ENCODE measurements at places on chromosomes 2 and 18.

DNA sequence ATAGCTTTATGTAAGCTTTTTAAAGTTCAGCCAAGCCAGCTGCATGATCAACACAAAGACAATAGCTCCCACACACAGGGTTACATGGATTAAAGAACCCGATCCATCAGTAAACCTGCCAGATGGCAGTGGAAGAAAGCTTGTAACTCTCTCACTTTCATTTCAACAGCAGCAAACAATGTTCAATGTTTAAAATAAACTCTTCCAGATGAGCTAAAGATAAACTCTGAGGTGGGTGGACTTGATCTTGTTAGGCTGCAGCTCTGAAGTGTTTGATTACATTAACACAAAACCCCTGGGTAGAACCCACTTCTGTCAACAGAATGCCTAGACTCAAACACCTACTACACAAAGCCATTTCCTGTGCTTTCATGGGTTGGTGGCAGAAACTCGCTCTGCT is 13.9 kb downstream of the RDH14 start:
- no peak for DNase-seq
- H3K4me1 ChIP-seq = peaks cover 10% of the 10 kb centered on the region
- H3K4me3 ChIP-seq = no peak overlapping the region
- no peaks in the 10 kb centered on the region for H3K36me3 ChIP-seq
- no peak overlapping the region for H3K27ac ChIP-seq

GRCh38 chr2:236178890-236179235 is 10.7 kb upstream of the GBX2 start:
- no peak overlapping the region for H3K4me3 ChIP-seq
- H3K4me1 ChIP-seq = peaks cover 3% of the 10 kb centered on the region
- DNase-seq = no peak

DNA sequence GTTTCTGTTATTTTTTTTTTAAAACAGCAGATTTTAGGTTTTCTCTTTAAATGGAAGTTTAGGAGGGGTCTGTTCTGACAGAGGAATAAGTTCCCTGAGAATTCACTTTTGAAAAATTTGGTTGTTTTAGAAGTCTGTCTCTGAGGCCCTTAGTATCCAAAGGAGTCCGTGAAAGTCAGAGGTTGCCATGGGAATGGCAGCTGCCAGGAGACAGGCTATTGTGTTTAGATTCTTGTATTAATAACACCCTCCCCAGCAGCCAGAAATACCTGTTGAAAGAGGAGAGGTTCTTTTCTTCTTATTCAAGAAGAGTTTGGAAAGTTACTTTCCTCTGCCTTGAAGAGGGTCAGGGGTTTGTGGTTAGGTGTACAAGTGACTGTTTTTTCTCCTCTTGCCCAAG is 29.5 kb downstream of the TNP1 start:
- no peaks in the 10 kb centered on the region for H3K36me3 ChIP-seq
- H3K27ac ChIP-seq = no peak overlapping the region
- H3K27me3 ChIP-seq = no peaks in the 10 kb centered on the region
- H3K4me3 ChIP-seq = no peak overlapping the region

DNA sequence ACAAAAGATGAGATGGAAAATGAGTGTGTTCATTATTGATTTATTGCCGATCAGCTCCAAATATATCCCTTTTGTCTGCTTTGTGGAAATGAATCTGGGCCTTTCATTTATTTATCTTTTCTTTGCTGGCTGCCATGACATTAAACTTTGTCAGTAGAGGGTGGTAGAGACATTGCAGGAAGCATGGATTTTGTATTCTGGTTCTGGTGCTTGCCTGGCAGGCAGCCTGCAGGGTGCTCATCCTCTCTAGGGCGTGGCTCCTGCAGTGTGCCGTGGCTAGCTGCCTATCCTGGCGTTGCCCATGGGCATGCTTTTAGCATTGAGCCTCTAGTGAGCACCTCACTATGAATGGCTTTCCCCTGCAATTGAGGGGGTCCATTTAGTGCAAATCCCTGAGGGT is 593.1 kb downstream of the RNF144A start:
- no peaks in the 10 kb centered on the region for H3K36me3 ChIP-seq
- H3K27ac ChIP-seq = no peak overlapping the region
- no peak for DNase-seq

DNA sequence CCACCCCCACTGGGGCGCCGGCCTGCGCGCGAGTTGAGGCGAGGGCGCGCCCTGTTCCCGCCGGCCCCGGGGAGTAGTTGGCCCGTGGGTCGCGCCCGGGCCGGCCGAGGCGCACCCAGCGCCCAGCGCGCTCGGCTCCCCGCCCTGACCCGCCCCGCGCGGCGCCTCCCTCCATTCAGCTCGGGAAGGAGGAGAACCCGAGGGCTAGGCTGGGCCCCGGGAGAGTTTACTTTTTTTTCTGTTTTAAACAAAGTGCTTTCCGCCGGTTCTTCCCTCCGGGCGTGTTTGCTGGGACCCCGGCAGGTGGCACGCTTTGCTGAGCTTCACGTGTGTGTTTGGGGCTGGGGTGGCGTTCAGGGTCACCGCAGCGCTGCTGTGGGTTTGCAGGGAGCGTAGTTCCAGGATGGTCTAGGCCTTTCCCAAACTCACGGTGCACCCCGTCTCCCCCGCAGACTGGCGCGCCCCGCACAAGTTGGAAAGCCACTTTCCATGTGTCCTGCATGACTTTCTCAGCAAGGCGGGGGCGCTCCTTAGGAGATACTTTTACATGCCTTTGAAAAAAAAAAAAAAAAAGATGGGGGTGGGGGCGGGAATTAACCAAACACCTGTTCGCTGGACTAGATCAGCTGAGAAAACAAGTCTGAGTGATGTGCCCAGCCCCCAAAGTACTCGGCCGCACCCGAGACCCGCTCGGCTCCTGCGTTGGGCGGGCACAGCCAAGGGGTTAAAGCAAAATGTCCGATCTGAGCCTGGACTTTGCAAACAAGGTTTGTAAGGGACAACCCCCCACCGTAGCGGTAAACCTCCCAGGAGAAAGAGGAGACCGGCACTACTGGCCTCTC is 825 bp downstream of the ITGA6 start:
- peaks cover 65% of the 10 kb centered on the region for H3K27me3 ChIP-seq
- peak overlapping the region; percentile 48 for H3K4me3 ChIP-seq
- peaks cover 20% of the 10 kb centered on the region for H3K4me1 ChIP-seq
- H3K27ac ChIP-seq = no peak overlapping the region

- H3K4me3 ChIP-seq = no peak overlapping the region
- peaks cover 5% of the 10 kb centered on the region for H3K36me3 ChIP-seq
- H3K27ac ChIP-seq = no peak overlapping the region
Measured at GRCh38 chr2:156481312-156481711, 45.1 kb downstream of the GPD2 start.

- no peaks in the 10 kb centered on the region for H3K36me3 ChIP-seq
- no peaks in the 10 kb centered on the region for H3K4me1 ChIP-seq
- no peak for DNase-seq
- no peaks in the 10 kb centered on the region for H3K27me3 ChIP-seq
Measured at GRCh38 chr2:69955029-69955428, 6.4 kb downstream of the ASPRV1 start.

DNA sequence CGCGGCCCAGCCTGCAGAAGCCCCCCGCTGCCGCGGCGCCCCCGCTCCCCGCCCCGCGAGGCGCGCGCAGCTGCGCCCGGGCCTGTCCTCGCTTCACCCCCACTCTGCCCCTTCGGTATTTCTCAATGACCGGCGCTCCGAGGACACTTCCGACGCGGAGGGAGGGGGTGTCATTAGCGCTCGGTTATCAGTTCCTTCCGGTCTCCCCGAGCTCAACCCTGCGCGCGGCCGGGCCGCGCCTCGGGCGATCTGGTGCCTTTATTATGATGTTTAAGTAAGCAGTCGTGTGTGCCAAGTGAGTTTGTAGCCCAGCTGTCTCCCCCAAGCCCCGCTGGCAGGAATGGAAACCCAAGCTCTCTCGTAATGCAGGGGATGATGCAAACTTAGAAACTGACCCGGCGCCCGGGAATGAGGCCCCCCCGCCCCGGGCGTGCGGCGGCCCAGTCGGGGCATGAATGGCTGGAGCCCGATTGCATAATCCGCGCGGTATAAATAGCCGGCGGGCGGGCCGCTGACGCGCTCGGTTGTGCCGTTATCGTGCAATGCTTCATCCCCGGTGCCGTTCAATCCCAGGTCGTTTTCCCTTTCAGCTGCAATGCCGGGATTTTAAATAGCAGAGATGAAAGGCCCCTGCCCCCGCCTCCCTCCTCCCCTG is 3.9 kb upstream of the SPRED2 start:
- no peaks in the 10 kb centered on the region for H3K36me3 ChIP-seq
- peaks cover 16% of the 10 kb centered on the region for H3K4me1 ChIP-seq
- H3K27ac ChIP-seq = no peak overlapping the region

DNA sequence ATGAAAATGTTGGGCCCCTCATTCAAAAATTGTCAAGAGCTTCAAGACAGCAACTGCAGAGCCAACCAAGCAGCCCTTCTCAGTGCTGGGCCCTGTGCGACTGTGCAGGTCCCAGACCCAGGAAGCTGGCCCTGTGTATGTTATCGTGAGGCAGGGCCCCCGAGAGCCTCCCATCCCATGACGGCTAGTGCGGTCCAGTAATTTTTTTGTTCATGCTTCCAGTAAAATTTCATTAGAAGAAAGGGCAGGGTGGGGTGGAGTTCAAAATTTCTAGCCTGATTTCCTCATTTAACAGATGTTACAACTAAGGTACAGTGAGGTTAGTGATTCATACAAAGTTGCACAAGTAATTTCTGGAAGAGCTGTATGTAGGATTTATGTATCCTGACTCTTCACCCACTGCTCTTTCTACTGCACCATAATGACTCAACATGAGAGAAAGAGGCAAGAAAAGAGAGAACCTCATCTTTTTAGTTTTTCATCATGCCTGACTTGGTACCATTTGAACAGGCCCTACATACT is 105.5 kb downstream of the ZEB2 start:
- no peak for DNase-seq
- no peaks in the 10 kb centered on the region for H3K27me3 ChIP-seq
- no peak overlapping the region for H3K4me3 ChIP-seq
- peaks cover 8% of the 10 kb centered on the region for H3K4me1 ChIP-seq
- H3K36me3 ChIP-seq = peaks cover 41% of the 10 kb centered on the region

GRCh38 chr2:66805016-66805865 is 370.3 kb downstream of the MEIS1 start:
- no peak overlapping the region for H3K4me3 ChIP-seq
- no peak overlapping the region for H3K27ac ChIP-seq
- no peaks in the 10 kb centered on the region for H3K27me3 ChIP-seq
- no peaks in the 10 kb centered on the region for H3K4me1 ChIP-seq
- no peaks in the 10 kb centered on the region for H3K36me3 ChIP-seq
- DNase-seq = no peak

DNA sequence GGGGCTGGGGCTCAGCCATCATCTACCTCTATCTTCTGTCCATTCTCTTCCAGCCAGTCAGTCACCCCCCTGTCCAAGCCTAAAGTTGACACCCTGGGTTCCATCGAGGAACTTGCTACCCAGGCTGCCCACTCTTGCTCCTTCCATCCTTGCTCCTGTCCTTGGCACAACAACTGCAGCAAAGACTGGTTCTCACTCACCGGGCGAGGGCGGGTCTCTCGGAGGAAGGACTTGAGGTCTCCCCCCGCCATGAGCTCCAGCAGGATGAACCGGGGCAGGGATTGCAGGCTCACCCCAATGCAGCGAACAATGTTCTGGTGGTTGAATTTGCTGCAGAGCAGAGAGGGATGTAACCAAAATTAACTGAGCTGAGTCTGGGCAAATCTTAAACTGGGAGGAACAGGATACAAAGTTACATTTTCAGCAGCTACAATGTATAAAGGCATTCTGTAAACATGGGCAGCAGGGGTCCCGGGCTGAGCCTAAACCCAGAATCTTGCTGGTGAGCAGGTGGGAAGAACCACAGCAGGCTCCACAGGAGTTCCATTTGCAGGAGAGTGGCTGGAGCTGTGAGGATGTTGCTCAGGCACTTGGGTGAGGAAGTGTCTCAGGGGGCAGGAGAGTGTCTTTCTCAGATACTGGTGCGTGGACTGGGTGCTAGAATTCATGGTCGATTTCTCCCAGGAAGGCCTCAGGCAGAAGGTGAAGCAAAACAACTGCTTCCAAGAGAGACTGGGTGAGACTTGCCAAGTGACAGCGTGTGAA is 105.5 kb downstream of the CLIP4 start:
- no peak overlapping the region for H3K27ac ChIP-seq
- no peaks in the 10 kb centered on the region for H3K36me3 ChIP-seq
- H3K4me3 ChIP-seq = no peak overlapping the region
- DNase-seq = no peak

DNA sequence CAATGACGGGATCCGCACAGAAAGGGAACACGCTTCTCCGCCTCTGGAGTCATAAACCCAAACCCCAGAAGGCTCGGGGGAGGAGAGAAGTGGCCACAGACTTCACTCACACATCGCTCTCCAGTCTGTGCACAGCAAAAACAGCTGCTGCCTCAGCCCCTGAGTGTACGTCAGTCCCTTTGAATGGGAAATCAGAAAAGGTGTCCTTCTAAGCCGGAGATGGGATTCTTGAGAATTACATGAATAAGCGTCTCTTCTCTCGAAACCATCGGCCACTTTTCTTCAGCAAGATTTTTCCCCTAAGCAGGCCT is 78.3 kb downstream of the PDCL3 start:
- H3K4me1 ChIP-seq = no peaks in the 10 kb centered on the region
- no peak for DNase-seq
- peaks cover 9% of the 10 kb centered on the region for H3K27me3 ChIP-seq
- no peak overlapping the region for H3K27ac ChIP-seq
- H3K36me3 ChIP-seq = no peaks in the 10 kb centered on the region

- no peak overlapping the region for H3K27ac ChIP-seq
- H3K27me3 ChIP-seq = peaks cover 4% of the 10 kb centered on the region
- H3K4me1 ChIP-seq = peaks cover 38% of the 10 kb centered on the region
- H3K36me3 ChIP-seq = no peaks in the 10 kb centered on the region
- H3K4me3 ChIP-seq = no peak overlapping the region
Measured at GRCh38 chr2:70473101-70473722, 80.4 kb downstream of the TGFA start.

GRCh38 chr2:24984912-24985311 is 13.2 kb upstream of the DNAJC27 start:
- no peaks in the 10 kb centered on the region for H3K36me3 ChIP-seq
- no peak for DNase-seq
- H3K4me1 ChIP-seq = no peaks in the 10 kb centered on the region
- no peak overlapping the region for H3K27ac ChIP-seq

- no peaks in the 10 kb centered on the region for H3K36me3 ChIP-seq
- H3K4me3 ChIP-seq = no peak overlapping the region
- H3K27ac ChIP-seq = no peak overlapping the region
- H3K4me1 ChIP-seq = peaks cover 6% of the 10 kb centered on the region
Measured at GRCh38 chr18:48715711-48716361, 177.0 kb downstream of the CTIF start.

- no peak overlapping the region for H3K27ac ChIP-seq
- no peaks in the 10 kb centered on the region for H3K4me1 ChIP-seq
- peaks cover 2% of the 10 kb centered on the region for H3K36me3 ChIP-seq
- H3K27me3 ChIP-seq = no peaks in the 10 kb centered on the region
Measured at GRCh38 chr2:174078275-174078674, 113.1 kb upstream of the SP3 start.

Data from B cell (primary cell).